ENCODE measurements at places on chromosomes 5 and 9.

GRCh38 chr9:110808599-110808980, 140.0 kb downstream of the MUSK start:
- no peak for DNase-seq

GRCh38 chr9:2053883-2054845, 39.0 kb downstream of the SMARCA2 start:
- no peak for DNase-seq

DNA sequence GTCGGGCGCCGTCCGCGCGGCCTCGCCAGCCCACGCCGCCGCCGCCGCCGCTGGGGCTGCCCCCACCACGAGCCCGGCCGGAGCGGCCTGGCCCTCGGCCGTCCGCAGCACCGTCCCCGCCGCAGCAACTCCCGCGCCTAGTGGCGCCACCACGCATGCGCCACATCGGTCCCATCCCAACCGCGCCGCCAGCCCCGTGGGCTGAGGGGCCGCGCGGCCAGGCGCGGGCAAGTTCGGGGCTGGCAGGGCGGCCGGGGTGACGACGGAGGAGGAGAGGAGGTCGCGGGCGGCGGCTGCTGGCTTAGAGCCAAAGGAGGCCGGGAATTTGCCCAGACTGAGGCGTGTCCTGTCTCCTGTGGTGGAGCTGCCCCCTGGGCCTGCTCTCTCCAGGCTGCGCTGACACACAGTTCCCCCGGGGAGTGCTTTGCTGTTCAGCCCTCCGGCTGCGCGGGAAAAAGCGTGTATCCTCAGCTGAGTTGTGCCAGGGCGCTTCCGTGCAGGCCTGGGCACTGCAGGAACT, at the start of gene TUSC1:
Gene TUSC1 (minus strand): TSS at position 298 of the 520 bp plus-strand sequence. CDS start 132 bp downstream, at position 166.
- peak; percentile 61 for DNase-seq

DNA sequence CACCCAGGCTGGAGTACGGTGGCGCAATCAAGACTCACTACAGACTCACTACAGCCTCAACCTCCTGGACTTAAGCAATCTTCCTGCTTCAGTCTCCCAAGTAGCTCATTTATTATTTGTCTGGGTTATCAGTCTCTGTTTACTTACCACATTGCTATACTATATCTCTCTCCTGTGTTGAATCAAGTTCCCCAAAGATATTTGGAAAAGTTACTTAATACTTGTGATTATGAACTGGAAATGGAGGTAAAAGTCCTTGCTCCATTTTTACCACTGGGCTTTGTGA, 55.6 kb downstream of the ANGPTL2 start:
- no peak for DNase-seq

GRCh38 chr5:54220230-54221040, 89.9 kb downstream of the ARL15 start:
- no peak for DNase-seq

DNA sequence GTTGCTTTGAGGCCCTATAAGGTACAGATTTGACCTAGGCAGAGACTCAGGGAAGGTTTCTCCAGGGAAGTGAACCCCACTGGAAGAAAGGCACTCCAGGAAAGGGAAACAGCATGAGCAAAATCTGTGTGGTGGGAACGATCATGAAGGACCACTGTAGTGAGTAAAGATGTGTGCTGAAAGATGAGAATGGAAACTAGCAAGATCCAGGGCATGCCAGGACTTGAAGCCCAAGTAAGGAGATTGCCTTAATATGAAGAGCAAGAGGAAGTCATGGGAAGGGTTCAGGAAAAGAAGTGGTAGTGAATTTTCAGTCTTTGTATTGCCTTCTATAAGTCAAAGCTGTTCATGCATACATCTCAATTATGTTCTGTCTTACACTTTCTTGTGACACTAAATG, 55.2 kb upstream of the SLIT3 start:
- no peak for DNase-seq

DNA sequence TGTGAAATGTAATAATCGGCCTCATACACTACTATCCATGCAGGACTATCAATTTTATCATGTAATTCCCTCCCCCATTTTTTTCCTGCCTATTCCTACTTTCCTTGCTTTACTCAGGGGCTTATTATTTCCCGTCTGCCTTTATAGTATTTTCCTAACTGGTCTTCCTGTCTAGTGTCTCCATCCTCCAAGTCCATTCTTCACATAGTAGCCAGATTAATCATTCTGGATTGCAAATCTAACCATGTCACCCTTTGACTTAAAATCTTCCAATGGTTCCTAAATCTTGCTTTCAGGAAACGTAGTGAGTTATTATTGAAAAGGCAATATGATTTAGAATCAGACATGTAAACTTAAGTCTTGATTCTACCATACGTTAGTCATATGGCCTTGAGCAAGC, 307.4 kb upstream of the HAPLN1 start:
- DNase-seq, result no peak
